A549 (cell line): ENCODE measurements at places on chromosomes 2 and 18.

DNA sequence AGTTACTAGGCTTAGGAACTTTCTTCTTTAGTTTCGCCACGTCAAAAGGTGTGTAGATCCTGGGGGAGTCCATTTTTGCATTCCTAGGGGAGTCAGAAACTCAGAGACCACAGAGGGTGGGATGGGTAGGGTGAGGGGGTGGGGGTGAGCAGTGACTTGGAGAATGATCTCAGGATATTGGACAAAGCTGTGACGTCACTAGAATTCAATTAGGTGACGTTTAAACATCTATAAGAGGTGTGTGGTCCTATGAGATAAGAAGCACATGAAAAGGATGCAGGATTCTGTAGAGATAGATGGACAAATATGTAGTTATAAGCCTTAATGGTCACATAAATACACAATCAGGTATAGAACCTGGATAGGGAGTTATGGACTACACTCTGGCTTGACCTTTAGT is 21.5 kb downstream of the SLC4A3 start:
- no peak for DNase-seq

- no peak for DNase-seq
Observed at GRCh38 chr2:23206650-23207049, 178.3 kb upstream of the KLHL29 start.

DNA sequence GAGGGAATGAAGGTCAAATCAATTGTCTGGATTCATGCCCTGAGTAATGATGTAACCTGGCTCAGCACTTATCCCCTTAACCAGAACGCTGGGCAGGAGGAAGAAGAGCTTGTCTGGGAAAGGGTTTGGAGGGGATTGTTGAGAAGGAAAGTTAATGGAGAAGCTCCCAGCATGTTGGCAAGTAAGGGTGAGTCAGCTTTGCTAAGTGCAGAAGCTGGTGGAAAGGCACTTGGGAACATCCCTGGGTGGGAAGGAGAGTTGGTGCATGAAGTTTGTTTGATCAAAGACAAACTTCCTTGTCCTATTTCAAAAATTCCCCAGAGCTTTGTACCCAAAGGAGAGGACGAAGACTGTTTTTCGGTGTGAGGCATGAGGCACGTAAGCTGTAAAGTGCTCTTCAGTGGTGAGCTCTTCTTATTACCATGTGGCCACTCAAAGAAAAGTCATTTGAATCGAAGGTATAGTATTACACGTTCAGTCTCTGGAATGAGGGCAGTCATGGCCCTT is 17.6 kb upstream of the DAW1 start:
- DNase-seq, result no peak

DNA sequence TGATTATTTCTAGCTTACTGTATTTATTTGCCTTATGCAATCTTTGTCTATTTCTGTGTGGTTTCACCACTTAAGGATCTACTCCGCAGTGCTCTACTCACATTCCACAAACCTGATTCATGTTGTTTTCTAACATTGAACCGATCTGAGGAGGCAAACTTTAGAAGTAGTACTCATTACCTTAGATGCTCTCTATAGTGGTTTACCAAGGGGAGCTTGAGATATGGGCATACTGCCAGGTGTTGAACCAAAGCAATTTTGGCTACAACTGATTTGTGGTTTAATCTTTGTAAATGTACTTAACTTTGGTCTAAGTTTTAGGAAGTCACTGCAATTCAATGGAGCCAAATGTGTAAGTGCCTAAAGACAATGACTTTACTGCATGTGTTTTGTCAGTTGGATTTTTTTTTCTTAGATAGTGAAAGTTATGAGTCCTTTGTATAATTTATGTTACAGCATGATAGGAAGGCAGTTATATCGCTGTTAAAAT is 50.1 kb downstream of the MAP2 start:
- peak; percentile 10 for DNase-seq

DNA sequence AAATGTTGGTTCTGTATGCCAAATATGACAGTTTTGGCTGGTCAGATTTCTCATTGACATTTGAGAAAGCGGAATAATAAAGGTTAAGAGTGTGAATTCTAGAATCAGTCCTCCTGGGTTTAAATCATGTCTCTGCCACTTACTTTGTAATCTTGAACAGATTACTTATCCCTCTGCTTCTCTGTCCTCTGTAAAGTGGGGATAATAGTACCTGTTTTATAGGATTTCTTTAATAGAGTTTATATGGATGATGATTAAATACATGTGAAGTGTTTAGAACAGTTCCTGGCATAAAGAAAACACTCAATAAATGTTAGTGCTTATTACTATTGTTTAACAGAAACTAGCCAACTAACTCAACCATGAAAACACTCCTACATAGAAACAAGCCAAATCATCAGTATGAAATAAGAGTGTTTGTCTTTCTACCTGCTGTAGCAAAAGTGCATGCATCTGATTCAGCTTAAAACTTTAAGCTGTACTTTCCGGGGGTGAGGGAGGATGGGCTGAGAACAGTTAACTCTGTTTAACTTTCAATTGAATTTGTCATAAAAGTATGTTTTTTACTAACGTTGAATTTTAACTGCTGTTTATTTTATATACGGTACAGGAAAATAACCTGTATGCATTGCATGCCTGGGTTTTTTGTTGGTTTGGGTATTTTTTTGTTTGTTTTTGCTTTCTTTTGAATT is 6.8 kb downstream of the HTR2B start:
- no peak for DNase-seq

GRCh38 chr2:148615381-148615841 is 29.1 kb upstream of the EPC2 start:
- no peak for DNase-seq

GRCh38 chr2:160868891-160869290 is 291.3 kb upstream of the TANK start:
- DNase-seq, result no peak

GRCh38 chr2:203913947-203914346 is 22.6 kb upstream of the ICOS start:
- DNase-seq, result no peak

DNA sequence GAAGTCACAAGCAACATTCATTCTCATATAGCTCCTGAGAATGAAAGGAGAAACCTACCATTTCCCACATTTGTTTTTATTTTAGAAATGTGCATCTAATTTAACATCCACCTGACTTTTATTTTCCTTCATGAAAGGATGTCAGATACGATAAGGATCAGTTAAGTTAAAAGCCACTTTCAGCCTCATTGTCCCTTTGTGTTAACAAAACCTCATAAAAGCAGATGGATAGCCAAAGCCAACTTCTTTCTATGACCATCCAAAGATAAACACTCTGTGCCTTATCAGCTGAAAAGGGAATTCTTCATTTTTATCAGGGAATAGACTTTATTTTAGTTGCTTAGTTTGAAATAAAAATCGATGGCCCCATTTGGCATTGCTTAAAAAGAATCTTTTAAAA is 25.7 kb upstream of the RIT2 start:
- no peak for DNase-seq

DNA sequence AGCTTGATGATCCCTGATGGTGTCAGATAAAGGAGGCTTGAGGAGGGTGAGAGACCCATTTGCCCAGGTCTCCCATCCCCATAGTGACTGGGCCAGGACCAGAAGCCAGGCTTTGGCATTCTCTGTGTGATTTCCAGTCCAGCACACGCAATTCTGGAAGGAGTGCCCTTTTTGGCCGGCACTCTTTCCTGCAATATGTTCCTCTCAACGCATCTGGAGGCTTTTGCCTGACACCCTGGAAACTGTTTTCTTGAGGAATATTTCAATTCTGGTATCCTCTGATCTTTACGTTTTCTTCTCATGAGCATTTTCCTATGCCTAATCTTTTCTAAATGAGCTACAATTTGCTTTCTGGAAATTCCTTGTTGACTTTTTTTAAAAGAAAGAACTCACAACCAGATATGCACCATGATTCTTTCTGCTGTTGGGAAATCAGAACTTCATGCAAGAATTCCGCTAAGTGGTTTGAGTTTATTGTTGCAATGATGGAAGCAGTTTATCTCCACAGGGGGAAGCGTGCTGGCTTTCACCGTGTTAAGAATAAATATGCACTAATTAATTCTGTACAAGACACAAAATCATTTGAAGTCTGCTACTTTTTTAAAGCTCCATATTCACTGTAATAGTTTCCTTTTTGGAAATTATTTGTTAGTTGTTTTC is 143.7 kb downstream of the NAPG start:
- DNase-seq, result no peak
